ENCODE measurements at places on chromosomes 4 and X.

- DNase-seq, result no peak
These were observed 278.1 kb downstream of the NKX6-1 start for GRCh38 chr4:84220990-84221389.

GRCh38 chr4:36111172-36111571 lies 133.1 kb downstream of the ARAP2 start:
- DNase-seq, result no peak

GRCh38 chr4:80507077-80507476 lies 171.5 kb downstream of the CFAP299 start:
- no peak for DNase-seq

- no peak for DNase-seq
These were observed 1537.0 kb downstream of the C4orf33 start for GRCh38 chr4:130632731-130633604.

DNA sequence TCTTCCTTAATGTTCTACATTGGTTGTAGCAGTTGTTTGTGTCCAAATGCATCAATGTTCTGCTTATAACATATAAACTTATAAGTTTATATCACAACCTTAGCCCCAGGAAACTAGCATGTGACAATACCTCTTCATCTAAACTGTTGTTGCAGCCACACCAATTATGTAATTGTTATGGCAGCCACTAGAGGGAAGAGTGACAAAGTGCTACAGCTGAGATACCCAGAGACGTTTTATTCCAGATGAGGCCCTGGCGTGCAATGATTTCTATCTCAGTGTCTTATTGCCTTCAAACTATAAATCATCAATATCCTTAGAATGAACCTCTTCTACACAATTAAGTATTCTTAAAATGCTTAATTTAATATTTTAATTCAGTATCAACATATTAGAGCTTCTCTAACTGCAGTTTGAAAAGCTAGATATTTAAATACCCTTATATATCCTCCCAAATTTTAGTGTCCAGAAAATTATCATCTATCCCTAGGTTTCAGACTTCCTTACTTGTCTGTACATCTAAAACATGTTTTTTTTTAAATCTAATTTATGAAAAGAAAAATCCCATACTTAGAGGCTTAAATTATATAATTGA lies 171.6 kb downstream of the PCDH10 start:
- DNase-seq, result no peak

GRCh38 chr4:168183717-168184571 lies 91.6 kb downstream of the ANXA10 start:
- DNase-seq, result peak; percentile 25

- DNase-seq, result no peak
These were observed 115.8 kb downstream of the ADAM29 start for GRCh38 chr4:175034007-175034406.
